ENCODE measurements at places on chromosomes 16 and 17.

DNA sequence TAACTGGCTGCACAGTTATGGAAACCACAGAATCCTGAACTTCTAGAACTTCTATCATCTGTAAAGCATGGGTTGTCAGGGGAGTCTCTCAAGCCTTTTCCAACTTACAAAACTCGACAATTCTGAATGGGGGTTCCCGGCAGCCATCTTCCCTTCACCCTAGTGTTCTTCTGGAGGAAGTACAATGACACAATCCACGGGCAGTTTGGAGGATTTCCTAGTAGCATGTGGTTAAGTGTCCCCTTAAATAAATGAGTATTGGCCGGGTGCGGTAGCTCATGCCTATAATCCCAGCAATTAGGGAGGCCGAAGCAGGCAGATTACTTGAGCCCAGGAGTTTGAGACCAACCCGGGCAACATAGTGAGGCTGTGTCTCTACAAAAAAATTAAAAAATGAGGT is 2.1 kb downstream of the SLC16A6 start:
- no peak for DNase-seq

GRCh38 chr17:79891113-79891730 is 52.0 kb upstream of the CBX4 start:
- no peak for DNase-seq

DNA sequence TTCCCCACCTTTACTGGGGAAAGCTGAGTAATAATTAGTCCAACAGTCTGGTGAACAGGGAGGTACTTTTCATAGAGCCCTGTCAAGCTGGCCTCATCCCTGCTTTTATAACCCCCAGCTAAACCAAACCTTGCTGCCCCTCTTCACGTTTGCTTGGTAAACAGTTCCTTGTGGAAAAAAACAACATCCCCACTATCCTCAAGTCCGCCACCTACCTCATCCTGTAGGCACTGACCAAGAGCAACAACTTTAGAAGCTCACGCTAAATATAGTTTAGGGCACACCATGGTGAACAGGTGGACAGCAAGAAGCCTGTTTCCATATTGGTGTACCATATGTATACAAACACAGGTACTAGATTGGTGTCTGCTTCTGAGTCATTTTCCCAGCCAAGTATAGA is 16.5 kb downstream of the NFE2L1 start:
- no peak for DNase-seq

- no peak for DNase-seq
These were observed 858 bp upstream of the ASPSCR1 start for GRCh38 chr17:81976332-81977210.

DNA sequence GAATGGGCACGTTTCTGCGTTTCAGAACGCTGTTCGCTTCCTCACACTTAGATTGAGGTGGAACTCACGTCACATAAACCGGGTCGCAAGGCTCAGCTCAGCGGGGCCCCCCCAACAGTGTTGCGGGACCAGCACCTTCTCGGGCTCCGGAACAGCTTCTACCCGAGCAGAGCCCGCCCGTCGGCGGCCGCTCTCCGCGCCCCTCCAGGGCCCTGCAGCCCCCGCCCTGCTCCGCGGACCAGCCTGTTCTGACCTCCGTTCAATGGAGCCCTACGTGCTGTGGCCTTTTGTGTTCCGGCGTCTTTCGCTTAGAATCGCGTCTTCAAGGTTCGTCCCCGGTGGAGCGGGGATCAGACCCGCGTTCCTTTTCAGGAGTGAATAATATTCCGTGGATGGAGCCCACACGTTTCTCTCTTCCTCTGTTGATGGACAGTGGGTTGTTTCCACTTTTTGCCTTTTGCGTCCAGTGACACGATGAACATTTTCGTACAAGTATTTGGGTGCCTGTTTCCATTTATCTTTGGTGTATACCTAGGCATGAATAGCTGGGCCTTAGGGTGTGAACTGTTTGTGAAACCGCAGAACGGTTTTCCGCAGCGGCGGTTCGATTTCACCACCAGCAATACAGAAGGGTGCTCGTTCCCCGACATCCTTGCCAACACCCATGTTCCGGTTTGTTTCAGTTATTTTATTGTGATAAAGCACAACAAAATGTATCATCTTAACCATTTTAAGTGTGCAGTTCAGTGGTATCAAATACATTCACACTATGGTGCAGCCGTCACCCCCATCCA is 2.3 kb upstream of the SLC22A31 start:
- DNase-seq = no peak

Data from progenitor cell of endocrine pancreas (in vitro differentiated cells).